ENCODE measurements at places on chromosomes 11 and 22.

- peak; percentile 66 for DNase-seq
- H3K4me3 ChIP-seq: no peak overlapping the region
- H3K27me3 ChIP-seq: no peaks in the 10 kb centered on the region
- no peaks in the 10 kb centered on the region for H3K36me3 ChIP-seq
Observed at GRCh38 chr11:78414321-78415051, 3.1 kb downstream of the GAB2 start.

DNA sequence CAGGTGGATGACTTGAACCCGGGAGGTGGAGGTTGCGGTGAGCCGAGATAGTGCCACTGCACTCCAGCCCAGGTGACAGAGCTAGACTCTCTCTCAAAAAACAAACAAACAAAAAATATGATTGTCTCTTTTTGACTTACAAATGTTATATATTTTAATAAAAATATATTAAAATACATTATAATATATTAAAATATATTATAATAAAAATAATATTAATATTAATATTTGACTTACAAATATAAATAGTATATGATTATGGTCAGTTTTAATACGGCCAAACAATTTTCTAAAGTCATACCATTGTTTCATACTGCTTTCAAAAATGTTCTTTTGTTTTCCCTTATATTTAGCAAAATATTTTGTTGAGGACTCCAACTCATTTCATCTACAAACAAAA lies 27.2 kb upstream of the DDX6 start:
- H3K4me1 ChIP-seq: 0 out of 2 replicates have a peak, but pooled peaks cover 3% of the 10 kb centered on the region
- H3K27me3 ChIP-seq: no peaks in the 10 kb centered on the region
- DNase-seq: no peak
- no peaks in the 10 kb centered on the region for H3K36me3 ChIP-seq

DNA sequence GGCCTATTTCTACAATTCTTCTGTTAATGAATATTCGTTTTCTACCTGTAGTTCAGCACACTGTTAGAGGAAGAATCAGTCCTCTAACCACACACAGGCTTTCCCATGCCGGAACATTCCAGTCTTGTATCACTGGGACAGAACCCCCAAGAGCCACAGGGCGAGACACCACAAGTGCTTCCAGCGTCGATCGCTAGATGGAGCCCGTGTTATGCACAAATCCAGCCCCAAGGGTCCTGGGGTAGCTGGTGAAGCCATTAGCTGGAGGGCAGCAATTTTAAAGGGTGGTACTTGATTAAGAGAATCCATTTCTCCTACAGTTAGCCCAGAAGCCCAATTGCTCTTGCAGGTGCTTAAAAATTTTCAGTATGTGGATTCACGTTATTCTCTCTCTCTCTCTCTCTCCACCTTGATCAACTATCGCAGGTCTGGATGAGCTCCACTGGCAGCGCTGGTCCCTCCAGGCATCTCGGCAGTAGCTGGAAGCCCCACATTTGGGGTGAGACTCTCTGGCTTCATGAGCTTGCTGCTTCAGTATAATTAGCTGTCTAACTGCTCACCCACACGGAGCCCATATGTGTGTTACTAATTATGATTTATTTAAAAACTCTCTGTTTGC lies 148.2 kb upstream of the SNX19 start:
- H3K4me1 ChIP-seq: peaks cover 6% of the 10 kb centered on the region
- DNase-seq: peak; percentile 75
- no peaks in the 10 kb centered on the region for H3K27me3 ChIP-seq
- no peaks in the 10 kb centered on the region for H3K36me3 ChIP-seq
- 0 out of 2 replicates have a peak overlapping the region, but pooled peaks have one; percentile 13 for H3K4me3 ChIP-seq

DNA sequence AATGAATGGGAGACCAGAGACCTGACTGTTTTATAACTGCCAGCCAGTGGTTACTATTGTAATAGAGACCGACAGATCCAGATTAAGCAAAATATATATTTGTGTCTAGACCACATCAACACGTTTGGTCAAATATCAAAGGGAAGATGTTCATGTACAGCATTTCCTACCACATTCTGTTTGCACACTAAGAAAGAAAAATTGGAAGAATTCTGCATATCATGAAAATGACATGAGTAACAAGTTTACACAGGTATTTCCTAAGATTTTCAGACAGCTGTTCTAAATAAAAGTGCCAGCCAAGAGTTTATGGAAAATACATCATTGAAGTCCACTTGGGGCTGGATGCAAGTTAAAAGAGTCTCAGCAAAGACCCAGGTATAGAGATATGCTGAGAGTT lies 145.5 kb upstream of the ANO3 start:
- H3K27ac ChIP-seq: no peak overlapping the region
- no peak overlapping the region for H3K4me3 ChIP-seq
- H3K36me3 ChIP-seq: no peaks in the 10 kb centered on the region
- no peak for DNase-seq

DNA sequence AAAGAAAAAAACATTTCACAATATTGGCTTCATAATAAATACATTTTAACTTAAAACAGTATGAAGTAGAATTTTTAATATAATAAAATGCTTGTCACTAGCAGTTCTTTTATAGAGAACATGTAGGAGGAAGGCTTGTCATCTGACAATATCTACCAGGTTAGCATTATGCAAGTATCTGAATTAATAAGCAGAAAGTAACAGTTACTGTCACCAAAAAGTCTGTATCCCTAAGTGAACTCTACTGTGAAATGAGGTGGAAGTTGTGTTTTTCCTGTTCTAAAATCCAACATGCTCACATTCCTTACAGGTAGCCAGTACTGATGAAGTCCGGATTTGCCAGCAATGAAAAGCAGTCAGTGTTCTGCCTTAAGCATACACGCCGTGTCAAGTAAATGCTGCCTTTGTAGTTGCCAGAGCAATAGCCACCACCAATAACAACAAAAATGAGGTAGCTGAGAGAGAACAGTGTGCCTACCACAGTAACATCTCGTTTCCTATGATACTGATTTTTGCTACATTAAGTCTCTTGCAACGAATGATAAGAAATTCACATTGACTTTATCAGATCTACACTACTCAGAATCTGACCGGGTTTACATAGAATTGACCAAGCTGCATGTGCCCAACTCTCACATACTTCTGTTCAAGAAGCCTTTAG lies 95.5 kb downstream of the SIK3 start:
- H3K4me3 ChIP-seq: no peak overlapping the region
- no peaks in the 10 kb centered on the region for H3K36me3 ChIP-seq

DNA sequence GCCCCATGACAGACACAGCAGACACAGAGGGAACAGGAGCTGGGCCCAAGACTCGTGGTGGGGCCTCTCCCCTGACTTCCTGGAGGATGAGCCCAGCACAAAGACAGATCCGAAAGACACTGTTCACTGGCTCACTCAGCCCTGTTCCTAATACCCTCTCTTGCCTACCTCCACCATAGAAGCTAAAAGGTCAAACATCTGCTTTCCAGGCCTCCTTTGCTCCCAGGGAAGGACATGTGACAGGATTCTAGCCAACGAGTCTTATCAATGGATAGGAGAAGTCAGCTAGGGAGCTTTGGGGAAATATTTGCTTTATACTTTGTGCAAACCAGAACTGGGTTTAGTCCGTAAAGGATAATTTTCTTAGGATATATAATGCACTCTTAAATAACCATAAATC lies 8.4 kb upstream of the CLMP start:
- DNase-seq: no peak
- H3K36me3 ChIP-seq: no peaks in the 10 kb centered on the region
- H3K4me1 ChIP-seq: peaks cover 27% of the 10 kb centered on the region
- no peak overlapping the region for H3K27ac ChIP-seq

DNA sequence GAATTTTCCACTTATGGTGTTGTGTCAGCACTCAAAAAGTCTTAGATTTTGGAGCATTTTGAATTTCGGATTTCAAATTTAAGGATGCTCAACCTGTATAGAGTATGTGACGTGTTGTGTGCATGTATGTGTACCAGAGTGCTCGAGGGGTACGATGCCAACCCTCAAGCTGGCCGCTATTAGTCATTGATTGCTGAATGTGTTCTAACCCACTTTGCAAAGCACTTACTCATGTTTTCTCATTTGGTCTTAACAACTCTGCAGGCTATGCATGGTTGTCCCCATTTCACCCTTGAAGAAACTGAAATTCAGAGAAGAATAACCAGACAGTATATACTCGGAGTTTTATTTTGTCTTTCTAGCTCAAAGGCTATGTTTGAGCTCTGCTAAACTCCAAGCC lies 196.4 kb upstream of the TENM4 start:
- H3K27ac ChIP-seq: no peak overlapping the region
- H3K27me3 ChIP-seq: no peaks in the 10 kb centered on the region
- no peaks in the 10 kb centered on the region for H3K36me3 ChIP-seq

GRCh38 chr11:118851970-118852369 lies 31.7 kb upstream of the CXCR5 start:
- no peak overlapping the region for H3K27ac ChIP-seq
- no peaks in the 10 kb centered on the region for H3K36me3 ChIP-seq
- H3K4me3 ChIP-seq: no peak overlapping the region
- H3K4me1 ChIP-seq: no peaks in the 10 kb centered on the region
- DNase-seq: no peak

GRCh38 chr11:44823868-44824267 lies 97.1 kb downstream of the TSPAN18 start:
- DNase-seq: no peak
- H3K27ac ChIP-seq: no peak overlapping the region
- no peaks in the 10 kb centered on the region for H3K4me1 ChIP-seq
- H3K27me3 ChIP-seq: no peaks in the 10 kb centered on the region

GRCh38 chr11:81585390-81585933 lies 1148.2 kb downstream of the FAM181B start:
- no peak overlapping the region for H3K4me3 ChIP-seq
- no peak overlapping the region for H3K27ac ChIP-seq
- no peak for DNase-seq
- H3K27me3 ChIP-seq: no peaks in the 10 kb centered on the region
- H3K36me3 ChIP-seq: no peaks in the 10 kb centered on the region

DNA sequence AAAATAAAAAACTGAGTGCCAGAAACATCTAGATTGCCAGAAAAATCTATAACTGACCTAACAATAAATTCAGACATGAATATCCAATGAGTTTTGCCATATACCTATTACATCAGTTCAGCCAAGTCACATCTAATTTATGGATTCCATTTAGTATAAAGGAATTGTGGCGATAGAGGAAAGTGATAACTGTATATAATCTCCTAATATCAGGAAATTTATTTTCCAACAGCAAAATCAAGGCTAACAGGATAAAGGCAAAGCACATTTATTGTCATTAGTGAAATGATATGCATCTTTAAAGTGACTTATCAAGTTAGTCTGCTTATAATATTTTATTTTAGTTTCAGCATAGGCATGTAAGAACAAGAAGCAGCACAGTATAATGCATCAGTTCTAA lies 298.2 kb upstream of the PITPNB start:
- DNase-seq: no peak
- no peaks in the 10 kb centered on the region for H3K4me1 ChIP-seq
- no peaks in the 10 kb centered on the region for H3K27me3 ChIP-seq
- no peak overlapping the region for H3K4me3 ChIP-seq
- no peak overlapping the region for H3K27ac ChIP-seq

DNA sequence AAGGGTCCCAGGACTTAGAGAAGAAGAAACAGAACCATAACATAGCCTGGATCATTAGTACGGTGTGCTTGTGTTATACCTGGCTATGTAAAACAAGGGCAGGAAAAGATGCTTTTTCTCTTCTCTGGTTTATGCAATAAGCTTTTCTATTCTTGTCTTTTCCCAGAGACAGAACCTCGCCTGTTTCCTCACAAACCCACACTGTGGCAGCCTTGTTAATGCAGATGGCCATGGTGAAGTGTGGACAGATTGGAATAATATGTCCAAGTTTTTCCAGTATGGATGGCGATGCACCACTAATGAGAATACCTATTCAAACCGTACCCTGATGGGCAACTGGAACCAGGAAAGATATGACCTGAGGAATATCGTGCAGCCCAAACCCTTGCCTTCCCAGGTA lies 2.9 kb downstream of the CFAP68 start:
- H3K4me1 ChIP-seq: peaks cover 6% of the 10 kb centered on the region
- no peak overlapping the region for H3K4me3 ChIP-seq
- no peak for DNase-seq
- no peaks in the 10 kb centered on the region for H3K27me3 ChIP-seq
- H3K27ac ChIP-seq: no peak overlapping the region
- no peaks in the 10 kb centered on the region for H3K36me3 ChIP-seq

- no peaks in the 10 kb centered on the region for H3K27me3 ChIP-seq
- H3K4me3 ChIP-seq: no peak overlapping the region
- H3K4me1 ChIP-seq: peaks cover 8% of the 10 kb centered on the region
Observed at GRCh38 chr11:74746868-74747267, 1.8 kb upstream of the RNF169 start.

DNA sequence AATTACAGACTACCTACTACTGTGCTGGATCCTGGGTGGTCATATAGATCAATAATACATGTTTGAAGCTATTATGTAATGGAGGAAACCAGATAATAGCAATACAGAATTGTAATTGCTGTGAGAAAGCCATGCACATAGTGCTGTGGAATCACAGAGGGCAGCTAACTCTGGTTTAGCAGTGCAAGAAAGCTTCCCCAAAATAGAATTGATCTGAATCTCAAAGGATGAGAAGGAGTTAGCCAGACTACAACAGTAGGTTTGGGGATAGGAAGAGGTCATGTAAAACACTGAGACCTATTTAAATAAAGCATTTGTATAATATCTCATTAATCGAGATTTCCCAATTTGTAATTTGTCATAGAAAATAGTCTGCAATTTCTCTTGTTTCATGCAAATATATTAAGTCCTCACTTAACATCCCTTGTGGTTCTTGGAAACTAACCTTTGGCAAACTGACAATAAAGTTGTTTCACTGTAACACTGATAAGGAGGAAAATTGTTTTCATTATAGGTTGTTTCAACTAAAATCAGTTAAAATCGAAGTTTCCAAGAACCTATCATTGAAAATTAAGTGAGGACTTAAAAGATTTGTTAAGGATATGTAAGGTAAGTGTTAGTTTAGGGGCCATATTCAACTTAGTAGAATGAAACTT lies 7.6 kb downstream of the C11orf58 start:
- H3K27me3 ChIP-seq: no peaks in the 10 kb centered on the region
- peaks cover 63% of the 10 kb centered on the region for H3K36me3 ChIP-seq
- DNase-seq: no peak
- H3K27ac ChIP-seq: no peak overlapping the region
- H3K4me1 ChIP-seq: peaks cover 18% of the 10 kb centered on the region

- H3K4me3 ChIP-seq: no peak overlapping the region
- H3K4me1 ChIP-seq: peaks cover 14% of the 10 kb centered on the region
- H3K36me3 ChIP-seq: no peaks in the 10 kb centered on the region
Observed at GRCh38 chr11:2931771-2932738, 2.8 kb upstream of the PHLDA2 start.

DNA sequence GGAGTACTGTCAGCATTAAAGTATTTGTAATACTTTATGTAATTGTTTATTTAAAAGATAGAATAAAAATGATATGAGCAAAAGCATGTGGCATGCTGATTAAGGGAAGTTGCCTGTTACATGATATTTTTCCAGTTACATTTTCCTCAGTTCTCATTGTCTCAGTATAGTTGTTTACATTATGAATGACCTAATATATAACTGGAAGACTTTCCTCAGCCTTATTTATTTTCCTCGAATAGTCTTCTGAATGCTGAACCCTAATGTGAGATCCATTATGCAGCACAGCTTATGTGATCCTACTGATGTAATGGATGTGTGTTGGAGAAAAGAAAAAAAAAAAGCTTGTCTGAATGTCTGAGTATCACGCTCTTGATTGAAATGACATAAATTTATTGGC lies 95.5 kb downstream of the LUZP2 start:
- DNase-seq: no peak
- H3K4me1 ChIP-seq: no peaks in the 10 kb centered on the region
- no peak overlapping the region for H3K27ac ChIP-seq
- H3K27me3 ChIP-seq: no peaks in the 10 kb centered on the region
- no peaks in the 10 kb centered on the region for H3K36me3 ChIP-seq

GRCh38 chr22:49604732-49605302 lies 222.9 kb downstream of the BRD1 start:
- H3K4me3 ChIP-seq: no peak overlapping the region
- no peak for DNase-seq
- no peaks in the 10 kb centered on the region for H3K36me3 ChIP-seq

- H3K27me3 ChIP-seq: no peaks in the 10 kb centered on the region
- H3K27ac ChIP-seq: no peak overlapping the region
- DNase-seq: no peak
Observed at GRCh38 chr11:12499071-12499470, 121.7 kb downstream of the PARVA start.

Measured in GM23248 (cell line).